ENCODE measurements at places on chromosomes 5 and 9.

- DNase-seq: no peak
These were observed 90.2 kb upstream of the SLC24A2 start for GRCh38 chr9:19879062-19879461.

DNA sequence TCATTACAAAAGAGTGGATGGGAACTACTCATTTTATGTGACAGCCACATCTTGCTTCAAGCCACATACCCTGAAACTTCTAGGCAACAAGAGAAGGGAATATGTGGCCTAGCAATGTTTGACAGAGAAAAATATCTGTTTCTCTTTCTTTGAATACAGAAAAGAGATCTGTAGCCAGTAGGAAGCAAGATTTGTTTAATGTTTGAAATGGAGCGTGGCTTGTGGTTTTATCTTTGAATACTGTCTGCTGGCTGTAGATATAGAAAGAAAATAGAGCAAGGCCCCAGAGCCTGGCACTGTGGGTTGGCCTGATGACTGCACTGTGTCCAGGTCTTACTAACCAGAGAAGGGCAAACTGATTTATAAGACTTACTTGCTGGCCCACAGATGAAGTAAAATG is 133.8 kb downstream of the ARHGEF28 start:
- DNase-seq: no peak

DNA sequence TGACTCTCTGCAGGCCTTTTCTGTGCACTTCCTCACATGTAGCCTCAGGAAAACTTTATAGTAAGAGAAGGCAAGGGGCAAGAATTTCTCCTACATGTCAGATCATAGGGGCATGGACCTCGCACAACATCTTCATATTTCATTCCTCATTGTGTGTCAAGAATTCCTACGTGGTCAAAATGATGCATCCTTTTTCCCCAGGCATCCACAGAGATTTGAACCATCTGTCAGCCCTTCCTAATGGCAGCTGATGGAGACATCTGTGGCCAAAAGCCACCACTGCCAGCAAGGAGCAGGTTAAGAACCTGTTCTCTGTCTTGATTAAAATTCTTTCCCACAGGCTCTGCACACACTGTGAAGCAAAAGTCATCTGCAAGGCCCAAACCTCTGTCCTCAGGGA is 42.5 kb downstream of the MFAP3 start:
- no peak for DNase-seq

DNA sequence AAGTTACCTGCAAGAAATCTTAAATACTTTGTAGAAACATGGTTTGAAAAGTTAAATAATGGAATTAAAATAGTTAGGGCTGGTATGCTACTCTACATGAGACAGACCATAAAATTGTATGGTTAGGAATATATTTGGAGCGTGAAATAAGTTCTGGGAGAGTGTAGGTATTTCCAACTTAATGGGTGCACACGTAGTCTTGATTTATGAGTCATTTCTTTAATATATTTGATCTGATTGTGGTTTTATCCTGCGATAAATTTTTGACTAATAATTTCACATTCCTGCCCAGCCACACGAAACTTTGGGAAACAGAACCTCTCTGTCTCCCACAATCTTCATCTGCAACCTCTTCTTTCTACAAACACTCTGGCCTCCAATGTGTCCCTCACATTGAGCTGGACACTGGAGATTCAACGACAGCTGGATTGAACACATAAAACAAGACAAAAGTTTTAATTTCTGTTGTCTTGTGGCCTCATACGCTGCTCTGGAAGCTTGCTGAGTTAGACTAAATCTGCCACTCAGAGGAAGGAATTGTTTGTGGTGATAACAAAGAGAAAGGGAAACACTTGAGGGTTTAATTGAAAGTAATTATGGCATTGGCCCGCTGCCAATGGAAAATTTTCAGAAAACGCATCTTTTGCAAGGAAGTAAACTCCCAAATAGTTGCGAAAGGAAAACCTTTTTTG is 201.8 kb upstream of the ZNF608 start:
- DNase-seq: no peak

DNA sequence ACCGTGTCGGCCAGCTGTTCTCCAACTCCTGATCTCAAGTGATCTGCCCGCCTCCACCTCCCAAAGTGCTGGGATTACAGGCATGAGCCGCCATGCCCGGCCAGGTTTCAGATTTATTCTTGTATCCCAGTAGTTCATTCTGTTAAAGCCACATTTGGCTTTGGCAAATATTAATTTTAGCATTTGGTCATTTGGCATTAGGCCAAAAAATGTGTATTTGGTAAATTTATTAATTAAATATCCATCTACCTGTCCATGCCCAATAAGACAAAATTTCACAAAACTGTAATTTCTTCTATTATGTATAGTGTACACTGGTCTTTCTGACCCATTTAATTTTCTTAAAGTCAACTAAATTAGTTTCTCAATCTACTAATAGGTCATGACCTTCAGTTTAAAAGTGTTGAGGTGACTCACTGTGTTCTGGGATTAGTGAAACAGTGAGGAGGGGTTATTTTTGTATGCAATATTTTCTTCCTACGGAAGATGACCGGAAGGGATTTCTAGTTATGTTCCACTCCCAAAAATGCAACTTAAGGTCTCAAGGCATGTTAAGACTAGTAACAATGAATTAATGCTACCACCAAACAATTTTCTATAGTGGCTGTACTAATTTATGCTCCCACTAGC is 21.0 kb downstream of the OSTF1 start:
- no peak for DNase-seq
